Activated T-cell treated with anti-CD3 and anti-CD28 coated beads, Interleukin-2, amount 50 U/mL, for 1 hour (primary cell): ENCODE measurements at places on chromosomes 11 and 22.

GRCh38 chr11:132772703-132773545 lies 759.4 kb downstream of the OPCML start:
- DNase-seq, result no peak

- DNase-seq, result no peak
These were observed 118.2 kb upstream of the KIRREL3 start for GRCh38 chr11:127118811-127119210.

- no peak for DNase-seq
These were observed 54.8 kb downstream of the LDLRAD3 start for GRCh38 chr11:35998634-35999033.

- DNase-seq, result no peak
These were observed 27.8 kb downstream of the CEP295 start for GRCh38 chr11:93689240-93689639.

DNA sequence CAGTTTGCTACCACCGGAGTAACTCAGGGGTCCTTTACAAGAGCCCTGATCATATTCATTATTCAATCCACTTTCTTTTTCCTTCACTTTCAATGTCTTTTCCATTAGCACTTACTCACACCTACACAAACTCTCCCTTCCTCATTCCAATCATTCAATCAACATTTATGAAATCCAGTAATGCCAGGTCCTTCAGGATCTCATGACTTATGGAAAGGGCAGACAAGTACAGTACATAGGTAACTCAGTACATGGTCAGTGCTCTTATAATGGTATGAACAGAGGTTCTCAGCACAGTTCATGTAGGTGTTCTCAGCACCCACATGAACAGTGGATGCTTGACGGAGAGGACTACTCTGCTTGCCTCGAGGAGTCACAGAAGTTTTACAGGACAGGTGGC lies 106.6 kb downstream of the USP35 start:
- no peak for DNase-seq

GRCh38 chr11:14422052-14422813 lies 63.2 kb upstream of the RRAS2 start:
- DNase-seq, result no peak

- DNase-seq, result no peak
These were observed 189.5 kb downstream of the FAM76B start for GRCh38 chr11:95599959-95600586.

- no peak for DNase-seq
These were observed 158.7 kb upstream of the ARHGAP20 start for GRCh38 chr11:110870816-110871522.

- DNase-seq, result no peak
These were observed 23.6 kb upstream of the CHORDC1 start for GRCh38 chr11:90246468-90246867.

DNA sequence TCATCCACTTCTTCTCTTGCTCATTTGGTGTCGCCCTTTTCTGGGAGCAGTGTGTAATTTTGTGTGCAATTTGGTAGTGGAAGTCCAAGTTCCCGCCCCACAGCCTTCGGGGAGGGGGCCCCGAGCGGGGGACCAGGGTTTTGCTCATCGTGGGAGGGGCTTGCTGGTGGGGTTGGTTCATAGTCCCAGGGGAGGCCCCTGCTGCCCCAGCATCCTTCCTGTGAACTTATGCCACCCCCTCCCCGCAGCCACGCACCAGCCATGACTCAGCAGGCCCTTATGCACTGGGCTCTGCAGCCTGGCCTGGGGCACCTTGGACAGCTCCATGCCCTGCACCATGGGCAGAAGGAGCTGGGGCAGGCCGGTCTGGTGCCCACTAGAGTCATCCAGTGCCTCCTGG lies 1183.6 kb downstream of the BRD1 start:
- no peak for DNase-seq
